ENCODE measurements at places on chromosomes 1 and 21.

DNA sequence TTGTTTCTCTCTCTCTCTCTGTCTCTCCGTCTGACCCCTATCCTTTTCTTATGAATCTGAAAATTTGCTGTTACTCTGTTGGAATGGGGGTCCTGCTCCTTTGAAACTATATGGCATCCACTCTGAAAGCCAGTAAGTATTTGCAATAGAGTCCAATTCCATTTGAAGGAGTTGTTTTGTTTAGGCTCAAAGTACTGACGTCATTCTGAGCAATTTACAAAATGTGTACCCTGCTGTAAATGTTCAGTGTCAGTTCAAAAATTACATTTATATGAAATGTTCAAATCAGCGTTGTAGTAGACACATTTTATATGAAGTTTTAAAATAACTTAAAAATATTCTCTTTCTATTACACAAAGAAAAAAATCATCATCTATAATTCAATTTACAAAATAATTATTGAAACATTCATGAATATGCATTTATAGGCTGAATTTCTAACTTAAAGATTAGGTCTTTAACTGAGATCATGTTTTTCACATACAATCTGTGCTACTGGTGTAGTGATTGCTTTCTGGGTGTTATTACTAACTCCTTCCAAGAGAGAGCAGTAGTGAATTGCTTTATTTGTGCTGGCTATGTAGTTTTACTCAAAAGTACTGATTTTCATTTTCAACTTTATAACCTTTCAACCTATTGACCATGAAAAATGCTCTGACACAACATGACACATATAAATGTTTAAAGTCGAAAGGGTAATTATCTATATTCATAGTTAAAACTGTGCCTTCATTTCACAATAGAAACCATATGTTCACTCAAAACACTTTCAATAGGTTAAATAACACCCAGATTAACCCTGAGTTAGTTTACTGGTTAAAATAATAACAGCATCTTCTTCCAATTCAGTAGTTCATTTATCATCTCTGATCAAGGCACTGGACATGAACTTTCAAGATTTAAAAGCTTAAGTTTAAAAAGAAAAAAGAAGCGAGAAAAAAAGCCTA is 253.1 kb upstream of the ADGRL4 start:
- no peak for DNase-seq

DNA sequence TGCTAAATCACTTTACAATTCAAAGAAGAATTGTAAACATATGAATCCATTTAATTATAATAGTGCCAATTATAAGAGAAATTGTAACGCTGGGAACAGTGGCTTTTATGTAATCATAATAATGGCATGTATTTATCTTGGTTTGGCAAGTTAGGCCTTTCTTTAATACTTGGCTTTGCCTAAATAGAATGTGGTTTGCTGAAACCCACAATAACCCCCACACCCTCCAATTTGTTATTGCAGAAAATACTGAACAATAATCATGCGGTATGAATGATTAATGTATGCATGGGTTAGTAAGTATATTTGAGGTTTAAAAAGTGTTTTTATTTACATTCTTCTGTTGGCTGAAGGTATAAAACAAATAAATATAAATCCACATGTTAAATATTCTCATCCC is 138.2 kb downstream of the NFIA start:
- no peak for DNase-seq

DNA sequence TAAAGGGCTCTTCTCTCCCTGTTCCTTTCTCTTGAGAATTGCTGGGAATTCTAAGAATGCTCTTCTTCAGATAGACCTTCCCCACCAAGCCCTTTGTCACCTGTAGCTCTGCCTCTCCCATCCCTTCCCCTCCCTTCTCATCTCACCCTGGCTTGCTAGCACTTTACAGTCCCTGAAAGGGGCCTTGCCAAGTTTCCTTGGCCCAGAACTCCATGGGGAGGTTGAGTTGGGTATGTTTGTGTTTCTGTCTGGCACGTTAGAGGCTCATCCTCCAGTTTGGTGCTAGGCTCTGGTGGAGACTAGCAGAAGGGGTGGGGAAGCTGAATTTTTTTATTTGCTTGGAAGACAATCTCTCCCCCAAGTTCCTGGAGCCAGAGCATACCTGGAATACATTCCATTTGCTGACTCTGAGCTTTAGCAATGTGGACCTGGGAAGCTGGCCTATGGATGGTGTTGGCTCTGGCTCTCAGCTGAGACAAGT is 4.9 kb downstream of the CGN start:
- no peak for DNase-seq

- DNase-seq, result no peak
Measured at GRCh38 chr1:25700626-25701025, 84.0 kb downstream of the MAN1C1 start.

DNA sequence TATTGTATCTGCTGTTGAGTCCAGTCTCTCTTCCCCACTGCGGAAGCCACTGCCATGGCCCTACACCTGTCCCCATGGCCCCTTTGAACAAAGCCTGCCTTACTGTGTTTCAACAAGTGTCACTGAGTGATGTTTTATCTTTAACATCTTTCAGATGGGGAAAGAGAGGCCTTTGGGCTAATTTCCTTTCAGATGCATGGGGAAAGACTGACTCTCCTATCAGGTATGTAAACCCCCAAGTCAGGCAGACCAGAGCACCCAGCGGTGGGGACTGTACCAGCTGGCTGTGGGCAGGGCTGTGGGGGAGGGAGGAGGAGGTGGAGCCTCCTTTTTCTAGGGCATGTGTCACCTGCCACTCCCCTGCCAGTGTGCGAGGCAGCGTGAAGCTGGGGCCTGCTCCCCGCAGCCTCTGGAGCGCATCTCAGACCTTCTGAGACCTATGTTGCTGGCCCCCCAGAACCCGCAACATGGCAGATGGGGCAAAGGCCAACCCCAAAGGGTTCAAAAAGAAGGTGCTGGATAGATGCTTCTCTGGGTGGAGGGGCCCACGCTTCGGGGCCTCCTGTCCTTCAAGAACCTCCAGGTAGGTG is at the start of gene PLA2G2F:
PLA2G2F (plus strand) TSS at position 363 of the 590 bp plus-strand sequence; CDS start at position 468, 105 bp downstream.
- no peak for DNase-seq

GRCh38 chr1:202586018-202586821 is 124.0 kb downstream of the SYT2 start:
- no peak for DNase-seq

DNA sequence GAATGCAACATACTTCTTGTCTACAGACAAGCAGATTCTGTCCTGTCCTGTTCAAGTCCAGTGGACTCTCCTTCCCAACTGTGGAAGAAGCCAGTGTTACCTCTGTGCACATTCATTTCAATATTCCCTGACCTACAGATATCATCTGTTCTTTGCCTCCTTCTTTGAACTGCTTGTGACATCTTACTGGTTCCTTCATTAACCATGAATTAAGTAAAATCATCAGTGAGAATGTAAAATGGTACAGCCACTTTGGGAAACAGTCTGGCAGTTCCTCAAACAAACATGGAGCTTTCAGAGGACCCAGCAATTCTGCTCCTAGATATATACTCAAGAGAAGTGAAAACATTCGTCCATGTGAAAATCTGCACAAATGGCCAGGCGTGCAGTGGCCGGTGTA is 6.8 kb downstream of the SRARP start:
- no peak for DNase-seq

Data from CD4-positive, alpha-beta T cell treated with Interleukin-17A for 4 hours (primary cell).